ENCODE measurements at places on chromosomes 1 and 21.
A peak's percentile ranks its signal among the peaks of the same experiment; 100 is the strongest.

GRCh38 chr1:18936814-18937481 is 19.5 kb downstream of the IFFO2 start:
- DNase-seq = no peak

GRCh38 chr1:190124068-190124467 is 353.6 kb downstream of the BRINP3 start:
- DNase-seq = no peak

DNA sequence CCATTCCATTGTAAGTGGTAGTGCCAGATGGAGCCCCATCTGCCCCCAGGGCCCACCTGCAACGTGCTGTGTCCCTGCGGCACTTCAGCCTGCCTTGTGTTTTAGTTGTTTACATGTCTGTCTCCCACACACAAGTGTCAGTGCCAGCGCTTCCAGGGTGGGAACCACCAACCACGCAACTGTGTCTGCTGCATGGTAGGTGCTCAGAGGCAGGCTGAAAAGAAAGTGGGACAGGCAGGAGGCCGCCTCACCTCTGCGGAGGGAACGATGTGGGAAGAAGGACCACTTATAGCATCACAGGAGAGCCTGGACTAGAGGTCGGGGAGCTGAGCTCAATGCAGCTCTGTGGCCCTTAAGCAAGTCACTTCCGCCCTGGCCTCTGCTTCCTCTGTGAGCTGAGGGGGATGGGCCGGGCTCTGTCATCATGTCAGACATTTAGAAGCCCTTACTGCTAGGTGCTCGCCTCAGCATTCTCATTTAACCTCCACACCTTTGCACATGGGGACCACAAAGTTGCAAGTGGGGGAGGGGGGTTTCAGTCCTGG is 17.9 kb downstream of the SLC9A1 start:
- peak; percentile 24 for DNase-seq

- no peak for DNase-seq
These were observed 865.1 kb upstream of the ADAMTS5 start for GRCh38 chr21:27831816-27832569.

DNA sequence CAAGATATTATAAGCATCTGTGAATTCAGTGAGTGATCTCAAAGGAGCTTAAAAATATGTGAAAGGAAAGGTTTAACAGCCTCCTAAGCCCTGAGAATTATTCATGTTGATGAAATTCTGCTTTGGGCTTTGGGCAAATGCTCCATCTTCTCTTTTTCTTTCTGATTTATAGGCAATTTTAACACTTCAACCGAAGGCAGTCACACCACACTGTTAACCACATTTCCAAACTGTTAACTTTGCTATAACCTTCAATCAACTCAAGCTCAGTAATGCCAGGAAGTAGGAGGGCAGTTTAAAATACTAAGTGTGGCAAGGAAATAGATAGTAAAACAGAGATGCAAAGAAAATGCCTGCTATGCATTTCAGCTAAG is 54.4 kb upstream of the NEK7 start:
- DNase-seq = no peak

GRCh38 chr1:27130798-27131197 is 24.1 kb downstream of the SLC9A1 start:
- DNase-seq = no peak

GRCh38 chr21:22728091-22728490 is 1729.9 kb downstream of the NCAM2 start:
- DNase-seq = no peak

DNA sequence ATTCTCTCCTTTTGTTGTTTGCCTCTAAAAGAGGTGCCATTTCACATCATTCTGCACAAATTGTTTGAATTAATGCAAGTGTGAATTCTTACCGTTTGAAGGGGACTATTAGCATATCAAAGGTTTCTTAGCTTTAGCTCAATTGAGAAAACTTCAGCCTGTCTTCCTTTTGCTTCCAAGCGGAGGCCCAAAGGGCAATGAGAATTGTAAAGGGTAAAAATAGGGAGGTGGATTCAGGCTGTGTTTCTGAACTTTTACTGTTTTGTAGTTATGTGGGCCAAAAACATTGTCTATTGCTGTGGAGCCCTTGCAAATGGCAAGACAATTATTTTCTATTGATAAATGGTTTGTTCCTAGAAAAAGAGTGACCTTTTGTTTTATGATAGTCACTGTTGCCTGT is 3.6 kb downstream of the ADGRL2 start:
- DNase-seq = no peak

DNA sequence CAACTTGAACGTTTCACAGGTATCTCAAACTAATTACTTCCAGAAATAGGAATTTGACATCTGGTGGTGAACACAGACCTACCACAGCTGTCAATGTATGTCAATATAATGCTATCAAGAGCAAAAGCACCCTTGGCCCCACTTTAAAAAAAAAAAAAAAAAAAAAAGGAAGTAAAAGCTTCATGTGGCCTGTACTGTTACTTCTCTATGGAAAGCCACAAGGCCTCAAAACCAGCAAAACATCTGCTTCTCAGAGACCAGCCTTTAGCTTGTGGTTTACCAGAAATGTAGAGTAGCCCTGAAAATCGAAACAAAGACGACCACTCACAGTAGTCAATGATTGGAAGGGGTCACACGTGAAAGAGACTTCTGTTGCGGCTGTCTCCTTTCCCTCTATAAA is 109.6 kb downstream of the SLC45A1 start:
- no peak for DNase-seq

- no peak for DNase-seq
These were observed 300.0 kb downstream of the BARHL2 start for GRCh38 chr1:90417126-90417525.

- peak; percentile 70 for DNase-seq
These were observed 7.6 kb downstream of the TTF2 start for GRCh38 chr1:117067533-117068370.

- no peak for DNase-seq
These were observed 8.8 kb upstream of the C1orf115 start for GRCh38 chr1:220681220-220681880.

GRCh38 chr1:3035563-3036446 is 14.5 kb downstream of the ACTRT2 start:
- no peak for DNase-seq

GRCh38 chr1:168159251-168159650 is 19.5 kb upstream of the TIPRL start:
- no peak for DNase-seq

- no peak for DNase-seq
These were observed 3.2 kb downstream of the B3GALNT2 start for GRCh38 chr1:235500971-235501540.

- DNase-seq = no peak
These were observed 9.6 kb downstream of the LRRC53 start for GRCh38 chr1:74502858-74503257.

DNA sequence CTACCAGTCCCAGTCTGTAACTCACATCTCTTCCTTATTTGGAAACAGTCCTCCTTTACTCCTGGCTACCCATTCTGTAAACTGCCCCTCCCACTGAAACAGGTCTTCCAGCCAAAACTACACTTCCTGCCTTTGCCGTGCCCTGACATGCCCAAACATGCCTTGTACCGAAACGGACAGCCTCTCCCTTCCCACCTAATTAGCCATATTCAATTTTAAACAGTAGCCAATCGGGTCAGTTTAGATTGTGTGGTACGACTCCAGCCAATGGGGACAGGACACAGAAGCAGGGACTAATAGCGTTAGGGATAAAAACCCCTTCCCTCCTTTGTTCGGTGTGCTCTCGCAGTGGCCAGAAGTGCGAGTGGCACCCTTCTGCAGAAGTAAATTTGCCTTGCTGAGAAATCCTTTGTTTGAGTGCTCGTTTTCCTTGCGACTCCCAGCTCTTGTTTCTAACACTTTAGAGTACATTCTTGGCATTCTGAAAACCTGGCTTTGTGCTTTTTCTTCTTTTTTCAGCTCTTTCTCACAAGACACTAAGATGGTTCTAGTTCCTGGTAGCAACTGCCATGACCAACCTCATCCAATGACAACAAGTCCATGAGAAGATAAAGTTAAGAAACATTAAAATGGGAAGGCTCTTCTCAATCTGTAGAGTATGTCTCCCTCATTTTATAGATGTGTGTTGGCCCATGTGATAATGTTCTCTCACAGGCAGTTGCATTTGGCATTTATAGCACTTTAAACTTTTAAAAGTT is 325.1 kb upstream of the GREM2 start:
- no peak for DNase-seq

GRCh38 chr1:198472119-198472518 is 68.4 kb downstream of the ATP6V1G3 start:
- DNase-seq = no peak

GRCh38 chr1:234371414-234371813 is 1.8 kb upstream of the COA6 start:
- DNase-seq = no peak

DNA sequence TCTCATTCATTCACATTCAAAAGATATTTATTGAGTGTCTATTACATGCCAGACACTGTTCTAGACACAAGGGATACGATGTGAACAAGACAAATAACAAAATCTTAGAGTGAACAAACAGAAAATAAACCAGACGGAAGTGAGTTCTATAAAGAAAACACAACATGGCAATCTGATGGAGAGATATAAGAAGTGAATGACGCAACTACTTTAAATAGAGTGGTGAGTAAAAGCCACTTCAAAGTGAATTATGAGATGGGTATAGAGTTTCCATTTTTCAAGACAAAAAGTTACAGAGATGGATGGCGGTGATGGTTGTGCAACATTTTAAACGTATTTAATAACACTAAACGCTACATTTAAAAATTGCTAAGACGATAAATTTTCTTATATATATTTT is 75.4 kb downstream of the CEP170 start:
- DNase-seq = no peak

DNA sequence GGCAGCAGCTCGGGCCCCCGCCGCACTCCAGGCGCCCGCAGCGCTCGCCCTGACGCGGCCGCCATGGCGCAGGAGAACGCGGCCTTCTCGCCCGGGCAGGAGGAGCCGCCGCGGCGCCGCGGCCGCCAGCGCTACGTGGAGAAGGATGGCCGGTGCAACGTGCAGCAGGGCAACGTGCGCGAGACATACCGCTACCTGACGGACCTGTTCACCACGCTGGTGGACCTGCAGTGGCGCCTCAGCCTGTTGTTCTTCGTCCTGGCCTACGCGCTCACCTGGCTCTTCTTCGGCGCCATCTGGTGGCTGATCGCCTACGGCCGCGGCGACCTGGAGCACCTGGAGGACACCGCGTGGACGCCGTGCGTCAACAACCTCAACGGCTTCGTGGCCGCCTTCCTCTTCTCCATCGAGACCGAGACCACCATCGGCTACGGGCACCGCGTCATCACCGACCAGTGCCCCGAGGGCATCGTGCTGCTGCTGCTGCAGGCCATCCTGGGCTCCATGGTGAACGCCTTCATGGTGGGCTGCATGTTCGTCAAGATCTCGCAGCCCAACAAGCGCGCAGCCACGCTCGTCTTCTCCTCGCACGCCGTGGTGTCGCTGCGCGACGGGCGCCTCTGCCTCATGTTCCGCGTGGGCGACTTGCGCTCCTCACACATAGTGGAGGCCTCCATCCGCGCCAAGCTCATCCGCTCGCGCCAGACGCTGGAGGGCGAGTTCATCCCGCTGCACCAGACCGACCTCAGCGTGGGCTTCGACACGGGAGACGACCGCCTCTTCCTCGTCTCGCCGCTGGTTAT is 2.8 kb downstream of the KCNJ9 start:
- no peak for DNase-seq

- DNase-seq = no peak
These were observed 50.6 kb upstream of the LAPTM5 start for GRCh38 chr1:30808067-30808662.

DNA sequence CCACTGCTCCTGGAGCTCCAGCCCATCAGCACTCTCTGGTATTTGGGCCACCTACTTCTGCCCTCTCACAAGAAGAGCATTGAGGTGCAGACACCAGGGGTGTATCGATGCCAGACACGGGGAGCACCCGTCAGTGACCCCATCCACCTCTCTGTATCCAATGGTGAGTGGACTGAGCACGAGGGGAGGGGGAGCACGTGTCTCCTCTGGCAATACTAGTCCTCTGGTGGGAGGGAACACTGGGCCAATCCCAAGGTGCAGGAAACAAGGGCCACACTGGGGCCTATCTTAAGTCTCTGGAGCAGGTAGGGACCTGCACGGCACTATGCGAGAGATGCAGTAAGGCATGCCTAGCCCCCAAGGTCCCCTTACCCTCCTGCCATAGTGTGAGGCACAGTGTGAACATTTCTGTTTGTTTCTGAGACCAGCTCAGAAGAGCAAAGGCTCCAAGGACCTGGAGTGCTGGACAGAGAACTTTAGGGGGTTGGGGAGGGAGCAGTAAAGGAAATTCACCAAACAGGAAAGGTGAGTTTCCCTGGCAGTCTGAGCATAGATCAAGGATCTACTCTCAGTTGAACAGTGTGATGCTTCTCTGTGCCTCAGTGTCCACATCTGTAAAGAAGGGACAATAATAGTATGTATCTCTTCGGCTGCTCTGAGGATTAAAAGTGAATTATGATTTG is 2.3 kb downstream of the FCRLB start:
- no peak for DNase-seq

DNA sequence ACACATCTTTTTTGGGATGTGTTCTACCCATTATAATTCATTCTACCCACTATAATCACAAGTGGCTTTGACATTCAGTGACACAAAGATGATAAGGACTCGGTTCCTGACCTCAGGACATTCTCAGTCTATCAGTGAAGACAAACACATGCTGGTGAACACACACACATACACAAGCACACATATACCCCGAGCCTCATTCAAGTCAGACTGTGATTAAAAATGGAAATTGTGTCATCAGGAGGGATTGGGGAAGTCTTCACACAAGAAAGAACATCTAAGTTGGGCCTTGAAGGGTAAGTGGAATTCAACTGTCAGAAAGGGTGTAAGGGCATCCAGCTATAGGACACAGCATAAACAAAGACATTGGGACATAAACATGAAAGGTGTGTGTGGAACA is 2.6 kb upstream of the LAD1 start:
- DNase-seq = no peak

- DNase-seq = no peak
These were observed 26.0 kb downstream of the RNASEL start for GRCh38 chr1:182563095-182563494.

DNA sequence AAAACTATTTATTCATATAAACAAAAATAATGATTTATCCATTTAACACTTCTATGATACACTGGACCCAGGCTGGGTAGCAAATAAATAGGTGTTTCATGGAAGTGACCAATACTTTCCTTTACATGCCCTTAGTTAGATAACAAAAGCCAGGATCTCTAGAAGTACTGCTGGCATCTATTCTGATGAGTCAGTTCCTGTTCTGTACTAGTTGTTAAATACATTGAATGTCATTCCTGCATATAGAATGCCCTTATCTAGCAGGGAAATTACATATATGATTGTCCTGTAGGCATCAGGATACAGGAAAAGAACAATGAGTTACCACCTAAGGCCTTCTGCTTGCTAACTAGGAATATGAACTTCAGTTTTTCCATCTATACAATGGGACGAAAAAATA is 130.8 kb downstream of the HFM1 start:
- DNase-seq = no peak

DNA sequence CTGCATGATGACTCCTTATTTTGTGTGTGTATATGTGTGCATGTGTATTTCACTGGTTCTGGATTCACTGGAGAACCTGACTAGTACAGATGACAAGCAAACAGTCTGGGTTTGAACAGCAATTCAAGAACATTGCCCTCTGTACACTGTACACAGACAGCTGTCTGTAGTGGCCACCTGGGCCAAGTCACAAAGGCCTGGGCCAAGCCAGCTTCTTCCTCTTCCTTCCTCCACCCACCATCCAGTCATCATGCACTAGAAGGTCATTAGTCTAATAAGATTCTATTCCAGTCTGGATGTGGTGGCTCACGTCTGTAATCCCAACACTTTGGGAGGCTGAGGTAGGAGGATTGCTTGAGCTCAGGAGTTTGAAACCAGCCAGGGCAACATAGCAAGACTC is 155.9 kb downstream of the ELAVL4 start:
- DNase-seq = no peak

GRCh38 chr1:170885551-170885950 is 49.8 kb upstream of the MROH9 start:
- no peak for DNase-seq

GRCh38 chr1:65001231-65001792 is 35.0 kb upstream of the JAK1 start:
- DNase-seq = no peak
